Stimulated activated CD8-positive, alpha-beta memory T cell treated with anti-CD3 and anti-CD28 coated beads, Interleukin-7, amount 100 ng/mL, for 4 hours (primary cell): ENCODE measurements at places on chromosomes 7 and 10.
A peak's percentile ranks its signal among the peaks of the same experiment; 100 is the strongest.

DNA sequence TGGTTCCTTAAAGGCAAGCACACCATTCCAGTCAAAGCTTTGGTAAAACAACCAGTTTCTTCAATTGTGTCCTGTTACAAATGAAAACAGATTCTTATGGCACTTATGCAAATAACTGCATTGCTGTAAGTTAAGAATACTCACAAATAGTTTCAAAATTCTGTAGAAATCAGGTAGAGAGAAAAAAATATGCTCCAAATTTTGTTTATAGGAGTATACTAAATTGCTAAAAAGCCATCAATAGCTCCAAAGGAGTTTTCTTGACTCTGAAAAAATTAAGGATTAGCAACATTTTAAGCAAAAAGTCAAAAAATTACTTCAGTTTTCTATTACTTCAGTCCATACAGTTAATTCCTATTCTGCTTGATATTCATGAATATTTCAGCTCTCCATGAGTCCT lies 51.3 kb upstream of the KAT6B start:
- DNase-seq: no peak

GRCh38 chr10:106436123-106436715 lies 728.3 kb downstream of the SORCS1 start:
- DNase-seq: no peak

DNA sequence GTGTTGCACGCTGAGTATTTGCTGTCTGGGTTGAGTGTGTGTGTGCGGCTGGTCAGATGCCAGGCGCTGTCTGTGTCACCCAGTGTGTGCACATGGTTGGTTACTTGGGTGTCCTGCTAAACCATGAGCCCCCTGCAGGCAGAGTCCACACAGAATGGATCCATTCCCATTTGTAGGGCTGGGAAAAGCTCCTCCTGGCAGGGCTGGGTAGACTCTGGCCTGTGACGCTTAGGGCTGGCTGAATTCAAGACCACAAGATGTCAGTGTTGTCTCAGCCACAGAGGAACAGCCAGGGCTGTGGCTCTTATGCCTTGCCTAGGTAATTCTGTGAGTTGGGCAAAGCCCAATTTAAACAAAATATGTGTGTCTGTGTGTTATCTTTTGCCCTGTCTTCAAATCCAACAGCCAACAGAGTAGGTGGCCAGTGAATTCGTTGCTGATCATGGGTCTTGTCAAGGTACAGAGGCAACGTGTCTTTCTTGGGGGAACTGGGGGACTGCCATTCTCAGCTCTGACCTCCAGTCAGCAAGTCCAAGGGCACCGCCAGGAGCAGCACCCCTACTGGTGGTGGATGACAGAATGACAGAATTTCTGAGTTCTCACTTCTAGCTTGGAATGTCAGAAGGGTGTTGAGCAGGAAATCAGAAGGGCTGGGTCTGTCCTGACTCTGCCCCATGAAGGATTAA lies 285.1 kb downstream of the CCSER2 start:
- no peak for DNase-seq

DNA sequence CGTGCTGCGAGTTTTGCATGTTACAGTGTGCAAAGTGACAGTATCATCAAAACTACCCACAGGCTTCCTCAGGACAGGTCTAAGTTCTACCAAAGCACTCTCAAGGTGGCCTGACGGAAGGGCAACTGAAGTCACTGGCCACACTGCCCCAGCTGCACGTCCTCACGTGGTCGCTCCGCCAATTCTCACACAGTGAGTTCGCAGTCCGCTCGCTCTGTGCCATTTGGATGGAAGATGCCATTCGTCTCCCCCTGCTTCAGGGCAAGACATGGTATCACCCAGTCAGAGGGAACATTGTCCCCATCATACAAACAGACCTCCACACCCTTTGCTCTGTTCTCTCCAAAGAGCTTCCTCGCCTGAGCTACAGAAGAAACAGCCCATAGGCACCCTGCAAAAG lies 109.6 kb upstream of the COBL start:
- no peak for DNase-seq

- DNase-seq: no peak
Measured at GRCh38 chr10:128044961-128045832, 81.0 kb downstream of the MKI67 start.

DNA sequence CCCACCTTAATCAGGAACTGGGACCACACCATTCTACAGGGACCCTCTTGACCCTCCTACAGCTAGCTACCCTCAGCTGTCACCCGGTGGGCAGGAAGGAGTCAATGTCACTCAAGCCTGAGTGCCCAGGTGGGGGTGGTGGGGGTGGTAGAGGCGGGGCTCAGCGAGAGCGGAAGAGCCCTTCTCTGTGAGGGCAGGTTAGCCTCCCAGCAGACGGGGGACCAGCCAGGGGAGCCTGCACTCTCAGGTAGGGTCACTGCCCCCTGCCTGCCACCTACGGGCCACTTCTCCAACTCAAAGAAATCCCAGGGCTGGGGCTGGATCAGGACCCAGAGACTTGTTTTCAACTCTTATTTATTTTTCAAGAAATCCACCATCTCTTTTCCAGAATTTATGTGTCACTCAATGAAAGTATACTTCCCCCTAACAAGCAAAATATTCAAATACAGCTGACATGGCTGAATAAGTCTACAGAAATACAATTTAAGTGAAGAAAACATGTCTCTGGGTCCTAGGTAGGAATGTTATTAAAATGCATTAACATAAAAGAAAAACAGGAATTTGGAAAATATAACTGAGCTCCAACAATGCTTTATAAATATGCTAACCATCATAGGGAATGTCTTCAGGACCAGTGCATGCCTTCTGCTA lies 63.4 kb upstream of the DDC start:
- DNase-seq: no peak

DNA sequence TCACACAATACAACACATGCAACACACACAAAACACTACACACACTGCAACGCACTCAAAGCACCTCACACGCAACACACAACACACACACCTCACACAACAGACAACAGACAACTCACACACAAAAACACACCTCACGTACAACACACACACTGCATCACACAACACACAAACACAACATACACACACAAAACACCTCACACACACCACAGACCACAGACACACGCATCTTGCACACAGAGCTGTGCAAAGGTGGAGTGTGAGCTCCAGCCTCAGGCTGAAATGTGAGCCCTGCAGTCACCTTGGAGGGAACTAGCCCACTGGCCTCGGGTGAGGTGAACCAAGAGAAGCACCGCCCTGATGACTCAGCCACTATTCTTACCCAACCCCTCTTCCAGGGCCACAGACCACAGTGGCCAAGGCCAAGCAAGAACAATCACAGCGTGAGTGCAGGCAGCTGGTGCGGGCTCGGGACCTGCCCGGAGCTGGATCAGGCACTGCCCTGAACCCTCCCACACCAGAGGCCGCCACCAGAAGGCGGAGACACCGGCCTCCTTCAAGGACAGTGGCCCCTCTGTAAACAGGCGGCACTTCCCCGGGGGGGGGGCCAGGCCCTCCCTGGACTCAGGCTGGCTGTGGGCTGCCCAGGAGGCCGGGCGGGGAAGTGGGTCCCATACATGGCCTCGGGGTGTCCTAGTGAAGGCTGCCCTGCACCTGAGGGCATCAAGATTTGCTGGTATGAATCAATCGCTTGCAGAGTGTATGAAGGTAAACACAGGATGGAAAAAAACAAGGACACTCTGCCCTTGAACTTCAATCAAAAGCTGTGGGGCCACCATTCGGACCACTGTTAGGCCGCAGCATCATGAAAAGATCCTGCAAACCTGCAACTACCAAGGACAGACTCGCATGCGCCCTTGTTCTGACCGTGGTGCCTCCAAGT lies 106.7 kb downstream of the TNS3 start:
- no peak for DNase-seq

GRCh38 chr7:2567679-2568278 lies 9.0 kb downstream of the IQCE start:
- DNase-seq: no peak

GRCh38 chr7:130489140-130489983 lies 2.5 kb upstream of the MEST start:
- no peak for DNase-seq

DNA sequence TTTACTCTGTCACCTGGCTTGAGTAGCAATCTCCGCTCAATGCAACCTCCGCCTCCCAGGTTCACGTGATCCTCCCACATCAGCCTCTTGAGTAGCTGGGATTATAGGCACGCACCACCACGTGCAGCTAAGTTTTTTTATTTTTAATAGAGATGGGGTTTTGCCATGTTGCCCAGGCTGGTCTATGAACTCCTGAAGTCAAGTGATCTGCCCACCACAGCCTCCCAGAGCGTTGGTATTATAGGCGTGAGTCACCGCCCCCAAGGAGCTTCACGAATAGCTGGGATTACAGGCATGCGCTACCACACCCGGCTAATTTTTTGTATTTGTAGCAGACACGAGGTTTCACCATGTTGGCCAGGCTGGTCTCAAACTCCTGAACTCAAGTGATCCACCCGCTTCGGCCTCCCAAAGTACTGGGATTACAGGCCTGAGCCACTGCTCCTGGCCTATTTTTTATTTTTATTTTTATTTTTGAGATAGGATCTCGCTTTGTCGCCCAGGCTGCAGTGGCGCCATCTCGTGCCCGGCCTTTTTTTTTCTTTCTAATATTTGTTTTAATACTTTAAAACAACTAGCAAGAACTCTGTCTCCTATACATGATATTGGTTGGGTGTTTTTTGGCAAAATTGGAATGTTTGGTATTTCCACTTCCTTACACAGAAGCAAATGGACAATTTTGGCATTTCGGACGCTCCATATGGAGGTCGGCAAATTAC lies 1.1 kb downstream of the EFCAB10 start:
- no peak for DNase-seq

DNA sequence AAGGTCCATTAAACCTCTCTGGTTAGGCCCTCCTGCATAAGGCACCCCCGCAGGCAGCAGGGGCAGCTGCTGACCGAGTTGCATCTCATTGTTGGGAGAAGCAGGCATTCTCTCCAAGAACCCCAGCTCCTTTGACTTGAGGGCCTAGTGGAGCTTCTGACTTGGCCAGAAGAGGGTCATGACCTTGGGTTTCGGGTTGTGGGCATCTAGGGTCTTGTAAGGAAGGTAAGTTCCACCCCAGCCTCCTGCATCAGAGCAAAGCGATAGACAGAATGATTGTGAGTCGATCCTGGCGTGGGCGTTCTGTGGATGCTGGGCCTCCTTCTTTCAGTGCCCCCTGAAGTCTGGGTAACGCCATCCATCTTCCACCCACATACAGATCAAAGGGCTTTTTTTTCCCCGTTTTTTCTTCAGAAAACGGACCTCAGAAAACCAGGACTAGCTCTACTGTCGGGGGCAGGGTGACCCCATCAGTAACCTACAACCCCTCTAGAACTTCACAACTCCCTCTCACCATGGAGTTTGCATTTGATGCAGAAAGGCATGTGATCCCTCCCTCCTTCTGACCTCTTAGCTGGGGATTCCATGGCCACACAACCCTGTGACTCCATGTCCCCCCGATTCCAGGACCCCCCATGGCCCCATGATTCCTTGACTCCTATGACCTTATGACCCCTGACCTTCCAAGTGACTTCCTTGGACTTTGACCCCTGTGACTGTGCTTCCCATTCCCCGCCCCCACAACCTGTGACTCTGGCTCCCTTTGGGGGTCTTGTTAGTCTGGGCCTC lies 3.0 kb downstream of the SEMA4G start:
- DNase-seq: no peak

GRCh38 chr7:1579481-1580421 lies 9.9 kb upstream of the PSMG3 start:
- DNase-seq: peak; percentile 48

GRCh38 chr7:24978843-24979469 lies 1.0 kb downstream of the OSBPL3 start:
- no peak for DNase-seq

DNA sequence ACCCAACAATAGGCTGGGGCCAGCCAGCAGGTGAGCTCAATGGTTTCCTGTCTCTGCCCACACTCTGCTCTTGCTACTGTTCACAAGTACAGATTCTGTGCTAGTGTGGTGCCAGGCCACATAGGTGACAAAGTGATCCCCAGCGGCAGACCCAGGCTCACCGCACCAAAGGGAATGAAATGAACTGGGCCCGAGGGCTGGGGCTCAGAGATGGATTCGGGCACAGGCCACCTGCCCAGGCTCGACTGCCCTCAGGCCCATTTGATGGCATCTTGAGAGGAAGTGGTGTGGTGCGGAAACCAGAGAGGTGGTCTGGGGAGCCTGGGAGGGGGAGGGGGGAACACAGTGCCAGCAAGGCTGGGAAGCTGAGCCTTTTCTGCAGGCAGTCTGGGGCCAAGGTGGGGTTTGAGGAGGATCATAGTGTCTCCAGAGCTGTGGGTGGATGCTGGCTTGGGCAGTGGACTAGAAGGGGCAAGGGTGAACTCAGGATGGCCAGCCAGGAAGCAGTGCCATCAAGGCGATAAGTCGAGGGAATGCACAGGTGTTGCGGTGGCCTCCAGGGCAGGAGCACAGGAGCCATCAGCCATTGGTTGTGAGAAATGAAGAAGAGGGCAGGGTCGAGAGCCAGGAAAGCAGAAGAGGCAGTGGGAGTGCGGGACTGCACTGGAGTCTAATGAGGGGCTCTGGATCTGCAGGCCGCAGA lies 85.2 kb downstream of the ARHGAP22 start:
- no peak for DNase-seq

- no peak for DNase-seq
Measured at GRCh38 chr10:122244001-122244975, 26.8 kb upstream of the BTBD16 start.

DNA sequence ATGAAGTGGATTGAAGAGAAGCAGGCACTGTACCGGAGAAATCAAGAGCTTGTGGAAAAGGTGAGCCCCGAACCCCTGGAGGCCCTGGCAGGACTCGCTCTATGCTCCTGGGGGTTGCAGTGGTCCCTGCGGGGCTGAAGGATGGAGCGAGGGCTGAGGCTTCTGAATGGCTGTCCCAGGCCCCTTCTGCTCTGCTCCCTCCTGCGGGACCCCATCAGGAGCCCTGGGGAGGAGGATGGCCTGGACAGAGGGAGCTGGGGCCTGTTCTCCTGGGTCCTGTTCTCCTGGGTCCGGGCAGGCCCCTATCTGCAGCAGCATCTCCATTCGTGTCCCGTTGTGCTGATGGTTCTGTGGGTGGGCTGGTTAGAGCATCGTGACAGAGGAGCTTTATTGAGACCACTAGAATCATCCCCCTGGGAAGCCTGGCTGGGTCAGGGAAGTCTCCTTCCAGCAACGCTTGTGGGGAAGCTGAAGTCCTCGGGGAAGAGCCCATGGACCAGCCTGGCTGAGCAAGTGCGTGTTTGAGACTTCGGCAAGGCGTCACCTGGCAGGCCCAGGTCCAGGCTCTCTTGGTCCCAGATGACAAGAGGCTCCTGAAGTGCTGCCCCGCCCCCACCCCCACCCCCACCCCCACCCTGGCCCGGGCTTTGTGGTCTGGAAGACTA lies 41.1 kb upstream of the DPYSL4 start:
- no peak for DNase-seq

GRCh38 chr7:149377386-149377785 lies 83.5 kb downstream of the ZNF777 start:
- no peak for DNase-seq
